ENCODE measurements at places on chromosomes 5 and 9.

DNA sequence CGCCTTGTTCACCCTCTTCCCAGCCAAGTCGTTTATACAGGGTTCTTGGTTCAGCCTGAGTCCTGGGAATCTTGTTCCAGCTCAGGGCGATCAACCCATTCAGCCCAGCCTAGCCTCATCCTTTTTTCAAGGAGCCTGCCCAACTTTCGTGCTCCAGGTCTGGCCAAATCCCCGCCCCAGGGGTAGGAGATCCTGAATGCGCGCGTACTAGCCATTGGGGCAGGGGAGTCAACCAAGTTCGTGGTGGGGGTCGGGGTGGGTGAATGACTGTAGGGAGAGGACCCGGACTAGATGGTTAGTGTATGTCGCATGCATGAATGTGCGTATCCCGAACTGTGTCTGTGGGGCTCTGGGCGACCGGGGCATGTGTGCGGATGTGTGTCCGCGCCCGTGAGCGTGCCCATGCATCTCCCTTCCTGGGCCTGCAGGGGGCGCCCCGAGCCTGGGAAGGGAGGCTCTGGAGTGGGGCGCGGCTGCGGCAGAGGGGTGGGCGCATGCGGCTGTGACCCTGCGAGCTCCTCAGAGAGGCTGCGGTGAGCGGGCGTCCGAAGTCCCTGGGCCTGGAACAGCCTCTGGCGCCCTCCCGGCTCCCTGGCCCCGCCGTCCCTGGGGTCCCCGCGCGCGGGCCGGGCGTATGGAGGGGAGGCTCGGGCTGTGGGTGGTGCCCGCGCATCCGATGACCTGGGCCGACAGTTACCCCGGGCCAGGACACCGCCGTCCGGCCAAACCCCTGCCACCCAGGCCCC is 8.7 kb downstream of the CCL21 start:
- DNase-seq: peak; percentile 36

GRCh38 chr9:110606179-110606790 is 26.7 kb upstream of the SVEP1 start:
- DNase-seq: no peak

DNA sequence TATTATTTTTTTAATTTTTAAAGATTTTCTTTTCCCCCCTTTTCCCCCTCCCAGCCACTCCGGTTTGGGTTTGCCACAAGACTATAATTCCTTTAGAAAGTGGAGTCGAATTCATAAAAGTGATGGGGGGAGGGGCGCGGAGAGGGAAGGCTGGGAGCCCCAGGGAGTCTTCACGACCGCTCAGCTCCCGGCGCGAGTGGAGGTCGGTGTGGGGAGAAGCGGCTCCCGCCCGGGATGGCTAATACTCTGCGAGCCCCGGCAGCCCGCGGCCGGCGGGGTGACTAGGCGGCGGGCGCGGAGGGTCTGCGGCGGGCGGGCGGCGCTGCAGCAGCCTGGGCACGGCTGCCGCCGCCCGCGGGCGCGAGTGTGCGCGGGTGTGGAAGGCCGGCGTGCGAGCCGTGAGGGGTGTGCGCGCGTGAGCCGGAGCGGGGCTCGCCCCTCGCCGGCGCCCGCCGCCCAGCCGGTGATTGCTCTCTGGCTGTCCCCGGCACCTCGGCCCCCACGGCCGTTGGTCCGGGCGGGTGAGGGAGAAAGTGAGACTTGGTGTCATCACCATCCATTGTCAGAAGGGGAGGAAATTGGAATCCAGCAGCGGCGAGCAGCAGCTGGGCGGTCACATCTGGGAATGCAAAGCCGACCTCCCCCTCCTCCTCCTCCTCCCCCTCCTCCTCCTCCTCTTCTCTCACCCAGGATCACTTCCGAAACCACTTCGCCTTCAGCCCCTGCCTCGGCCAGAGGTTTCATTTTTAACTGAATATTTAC is at the start of gene PARP8:
PARP8 (plus strand) TSS at position 377 of the 762 bp plus-strand sequence. CDS start 459 bp downstream, outside the sequence.
- peak; percentile 39 for DNase-seq

GRCh38 chr9:19409401-19410194 is 789 bp downstream of the ACER2 start:
- no peak for DNase-seq

DNA sequence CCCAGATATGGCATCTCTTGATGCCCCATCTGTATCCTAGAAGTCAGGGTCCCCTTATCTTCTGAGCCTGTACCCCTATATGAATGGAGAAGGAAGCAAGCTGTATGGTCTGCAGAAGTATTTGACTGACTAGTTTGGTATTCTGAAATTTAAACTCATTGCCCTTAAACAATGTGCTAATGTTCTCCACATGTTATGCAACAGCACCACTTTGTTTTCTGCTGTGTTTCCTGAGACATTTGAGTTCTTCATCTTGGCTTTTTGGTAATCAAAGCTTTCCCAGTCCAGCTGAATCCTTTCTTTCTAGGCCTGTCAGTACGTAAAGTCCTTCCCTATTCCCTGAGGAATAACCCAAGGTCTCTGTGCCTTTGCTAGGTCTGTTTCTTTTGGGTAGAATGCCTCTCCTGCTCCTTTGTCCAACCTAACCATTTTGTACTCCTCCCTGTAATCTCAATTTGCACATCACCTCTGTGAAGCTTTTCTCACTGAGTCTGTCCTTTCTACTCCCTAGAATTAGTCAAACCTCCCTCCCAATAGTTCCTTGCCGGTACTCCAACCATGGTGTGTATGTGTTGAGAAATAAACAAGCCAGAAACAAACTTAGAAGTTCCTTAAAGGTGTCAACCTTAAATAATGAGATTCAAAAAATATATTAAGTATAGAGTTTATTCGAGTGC is 72.1 kb upstream of the HSPB3 start:
- DNase-seq: no peak

DNA sequence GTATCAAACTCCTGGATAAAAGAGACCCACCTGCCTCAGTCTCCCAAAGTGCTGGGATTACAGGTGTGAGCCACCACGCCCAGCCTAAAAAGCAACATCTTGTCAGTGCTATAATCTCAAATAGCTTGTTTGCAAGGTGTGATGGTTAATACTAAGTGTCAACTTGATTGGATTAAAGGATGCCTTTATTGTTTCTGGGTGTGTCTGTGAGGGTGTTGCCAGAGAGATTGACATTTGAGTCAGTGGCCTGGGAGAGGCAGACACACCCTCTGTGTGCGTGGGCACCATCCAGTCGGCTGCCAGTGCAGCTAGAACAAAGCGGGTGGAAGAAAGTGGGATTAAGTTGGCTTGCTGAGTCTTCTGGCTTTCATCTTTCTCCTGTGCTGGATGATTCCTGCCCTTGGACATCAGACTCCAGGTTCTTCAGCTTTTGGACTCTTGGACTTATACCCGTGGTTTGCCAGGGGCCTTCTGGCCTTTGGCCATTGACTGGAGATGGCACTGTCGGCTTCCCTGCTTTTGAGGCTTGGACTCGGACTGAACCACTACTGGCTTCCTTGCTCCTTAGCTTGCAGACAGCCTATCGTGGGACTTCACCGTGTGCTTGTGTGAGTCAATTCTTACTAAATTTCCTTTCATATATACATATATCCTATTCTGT is 28.1 kb downstream of the TARS1 start:
- DNase-seq: no peak

- no peak for DNase-seq
Measured at GRCh38 chr5:143194713-143195112, 208.8 kb downstream of the NR3C1 start.

DNA sequence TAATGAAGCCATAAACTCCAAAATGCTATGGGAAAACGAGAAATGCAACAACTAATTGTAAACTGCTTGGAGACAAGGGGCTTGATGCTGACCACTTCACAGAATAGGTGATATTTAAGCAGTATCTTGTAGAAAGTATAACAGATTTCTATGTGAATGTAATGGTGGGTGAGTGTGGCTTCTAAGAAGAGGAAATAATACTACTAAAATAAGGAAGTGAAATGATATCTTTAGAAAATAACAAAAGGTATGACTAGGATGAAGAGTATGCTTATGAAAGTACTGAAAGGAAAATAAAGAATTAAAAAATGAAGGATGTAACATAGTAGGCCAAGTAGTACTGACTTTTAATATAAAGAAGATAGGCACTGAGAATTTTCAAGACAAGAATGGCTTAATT is 94.2 kb downstream of the AGTPBP1 start:
- DNase-seq: no peak

GRCh38 chr5:134647750-134648424 is 698 bp upstream of the SEC24A start:
- no peak for DNase-seq

DNA sequence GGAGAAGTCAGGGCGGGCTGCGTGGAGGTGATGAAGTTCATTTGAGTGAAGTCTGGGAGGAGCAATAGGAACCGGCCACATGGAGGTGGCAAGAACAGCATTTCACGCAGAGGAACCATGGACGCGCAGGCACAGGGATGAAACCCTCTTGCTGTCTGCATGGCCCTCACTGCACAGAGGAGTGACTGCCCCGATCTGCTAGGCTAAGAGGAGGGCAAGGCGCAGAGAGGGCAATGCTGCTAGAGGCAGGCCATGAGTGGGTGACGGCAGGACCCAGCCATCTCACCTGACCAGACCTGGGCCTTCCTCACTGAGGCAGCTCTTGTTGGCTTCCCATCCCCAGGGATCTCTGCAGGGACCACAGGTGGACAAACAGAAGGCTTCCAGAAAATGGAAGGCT is 90.3 kb downstream of the BARX1 start:
- no peak for DNase-seq

DNA sequence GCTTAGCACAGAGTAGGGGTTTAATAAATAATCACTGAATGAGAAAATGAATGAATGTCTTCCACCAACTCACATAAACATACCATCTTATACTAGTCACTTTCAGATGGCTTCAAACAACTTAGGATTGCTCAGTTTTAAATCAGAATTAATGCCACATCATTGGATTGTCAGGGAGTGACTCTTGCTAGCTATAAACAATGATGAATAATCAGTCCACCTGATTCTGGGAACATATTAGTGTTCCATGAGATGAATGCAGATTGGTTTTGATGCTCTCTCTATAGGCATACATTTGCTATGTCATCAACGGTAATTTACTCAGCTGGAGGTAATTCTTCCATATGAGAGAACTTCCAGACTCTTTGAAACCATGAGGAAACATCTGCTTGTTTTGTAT is 97.4 kb downstream of the CDH9 start:
- no peak for DNase-seq

- no peak for DNase-seq
Measured at GRCh38 chr5:5584236-5584745, 161.8 kb downstream of the ICE1 start.

DNA sequence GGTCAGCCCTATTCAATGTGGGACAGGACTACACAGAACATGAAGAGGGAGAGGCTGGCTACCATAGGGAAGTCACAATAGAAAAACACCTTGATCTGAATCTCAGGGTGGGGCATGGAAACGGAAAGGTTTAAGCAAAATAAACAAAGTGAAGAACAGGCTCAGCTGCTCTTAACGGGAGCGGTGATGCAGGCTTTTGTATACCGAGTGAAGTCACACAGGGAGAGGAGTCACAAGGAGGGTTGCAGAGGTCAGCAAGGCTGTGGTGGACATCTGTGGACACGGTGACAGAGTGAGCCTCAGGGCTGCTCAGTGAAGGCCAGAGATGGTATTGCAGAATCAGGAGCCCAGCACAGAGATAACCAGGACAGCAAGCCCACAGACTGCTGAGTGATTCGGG is 30.6 kb upstream of the SEMA4D start:
- DNase-seq: no peak

- DNase-seq: no peak
Measured at GRCh38 chr5:154898210-154898609, 39.8 kb downstream of the CNOT8 start.

GRCh38 chr5:170135796-170136490 is 30.2 kb downstream of the FOXI1 start:
- no peak for DNase-seq

DNA sequence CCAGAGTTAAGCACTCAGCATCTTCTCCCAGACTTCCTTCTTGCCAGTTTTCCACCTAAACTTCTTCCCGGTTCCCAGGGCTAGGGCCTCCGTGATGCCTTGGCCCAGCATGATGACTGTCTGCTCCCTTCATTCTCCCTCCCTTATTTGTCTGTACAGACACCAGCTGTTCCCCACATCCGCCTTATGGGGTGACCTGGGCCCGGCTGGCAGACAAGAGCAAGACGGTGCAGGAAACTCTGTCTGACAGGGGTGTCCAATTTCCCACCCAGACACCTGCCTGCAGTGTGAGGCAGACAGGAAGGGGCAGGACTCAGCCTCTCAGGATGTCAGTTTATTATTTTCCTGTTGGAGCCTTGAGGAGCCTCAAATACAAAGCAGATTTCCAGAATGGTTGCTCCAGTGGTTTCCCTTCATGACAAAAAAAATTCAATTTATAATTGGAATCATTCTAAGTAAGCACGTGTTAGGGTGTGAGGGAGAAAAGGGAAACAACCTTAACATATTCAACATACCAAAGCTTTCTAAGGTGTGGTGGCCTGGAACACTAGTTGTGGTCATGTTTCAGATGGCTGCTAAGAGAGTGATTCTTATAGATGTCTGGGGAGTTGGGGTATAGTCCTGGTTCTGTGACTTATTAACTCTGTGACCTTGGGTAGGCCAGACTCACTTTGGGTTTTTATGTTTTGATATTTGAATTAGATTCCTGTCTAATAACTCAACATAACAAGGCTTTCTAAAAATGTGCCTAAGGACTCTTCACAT is 234.5 kb downstream of the PAPPA start:
- no peak for DNase-seq

DNA sequence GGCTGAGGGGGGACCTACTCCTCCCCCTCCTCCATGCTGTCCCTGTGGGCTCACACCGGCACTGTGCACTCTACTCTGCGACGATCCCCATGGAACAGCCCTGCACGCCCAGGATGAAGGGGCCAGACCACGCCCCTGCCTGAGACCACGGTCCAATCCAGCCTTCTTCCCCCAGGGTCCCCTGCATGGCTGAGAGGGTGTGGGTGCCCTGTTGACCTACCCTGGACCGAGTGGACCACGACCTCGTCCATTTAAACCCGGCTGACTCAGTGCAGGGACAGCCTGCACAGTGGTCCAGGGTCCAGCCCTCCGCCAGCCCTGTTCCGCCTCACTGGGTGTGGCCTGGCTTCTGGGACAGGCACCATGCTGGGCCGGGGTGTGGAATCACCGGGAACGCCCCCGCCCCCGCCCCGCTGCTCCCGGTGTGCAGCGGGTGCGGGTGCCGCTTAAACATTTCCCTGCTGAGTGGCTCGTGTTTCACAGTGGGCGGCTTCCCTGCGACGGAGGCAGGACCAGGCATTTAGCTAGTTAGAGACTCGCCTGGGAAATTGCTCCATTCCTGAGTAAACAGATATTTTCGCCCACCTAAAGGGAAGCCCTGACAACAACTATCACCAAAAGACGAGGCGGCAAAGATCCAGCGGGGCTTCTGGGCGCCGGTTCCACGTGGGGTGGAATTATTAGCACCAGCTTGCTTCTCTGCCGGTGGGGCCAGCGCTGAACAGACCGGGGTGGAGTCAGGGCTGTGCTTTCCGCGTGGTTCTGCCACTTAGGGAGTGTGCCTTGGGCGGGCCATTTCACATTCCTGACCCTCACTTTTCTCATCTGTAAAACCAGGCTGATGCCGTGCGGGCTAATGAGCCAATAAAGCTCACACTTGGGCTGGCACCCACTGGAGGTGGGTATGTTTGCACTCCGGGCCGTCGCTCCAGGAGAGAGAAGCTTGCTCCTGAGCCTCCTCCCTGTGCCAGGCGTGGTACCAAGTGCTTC is 22.6 kb downstream of the DBH start:
- DNase-seq: no peak

GRCh38 chr5:178785999-178786398 is 55.5 kb upstream of the ZNF354A start:
- no peak for DNase-seq

Measured in NT2/D1 (cell line).